ENCODE measurements at places on chromosomes 12 and 14.

- DNase-seq, result no peak
These were observed 135.7 kb downstream of the TMEM132C start for GRCh38 chr12:128402486-128403243.

- DNase-seq, result no peak
These were observed 24.6 kb downstream of the GPR65 start for GRCh38 chr14:88029500-88029899.

- no peak for DNase-seq
These were observed 1.6 kb downstream of the HOXC9 start for GRCh38 chr12:54001283-54002187.

DNA sequence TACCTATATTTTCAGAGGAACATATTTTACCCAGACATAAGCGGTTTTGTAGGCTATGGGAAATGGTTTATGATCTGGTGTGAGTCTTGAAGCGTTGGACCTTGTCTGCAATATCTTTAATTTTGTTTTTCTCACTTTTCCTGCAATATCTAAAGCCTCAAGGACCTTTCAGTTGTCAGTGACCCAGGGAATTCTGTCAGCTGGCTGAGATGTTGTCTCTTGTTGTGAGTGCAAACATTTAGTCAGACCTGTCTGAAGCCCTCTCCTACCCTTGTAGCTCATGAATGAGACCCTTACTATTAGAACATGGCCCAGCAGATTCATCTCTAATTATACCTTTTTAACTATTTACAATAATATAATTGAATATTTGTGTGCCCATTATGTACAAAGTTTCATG, 53.6 kb downstream of the SPATA7 start:
- DNase-seq, result no peak

- no peak for DNase-seq
These were observed 98.9 kb downstream of the HMGA2 start for GRCh38 chr12:65923228-65923627.

GRCh38 chr14:79734151-79734550, 477.2 kb downstream of the DIO2 start:
- DNase-seq, result no peak

GRCh38 chr14:55317542-55318306, 46.5 kb downstream of the FBXO34 start:
- DNase-seq, result peak; percentile 37

- no peak for DNase-seq
These were observed 477.9 kb downstream of the MED13L start for GRCh38 chr12:115799610-115800009.

- DNase-seq, result no peak
These were observed at the start of gene TAC3 for GRCh38 chr12:57016348-57016747. Gene TAC3 (minus strand): TSS chr12:57016529. CDS start chr12:57015797, 732 bp downstream.

Data from D341Med (cell line).